WERI-Rb-1 (cell line): ENCODE measurements at places on chromosomes 4 and X.
A peak's percentile ranks its signal among the peaks of the same experiment; 100 is the strongest.

GRCh38 chrX:79645749-79646148, 278.6 kb upstream of the ITM2A start:
- DNase-seq = no peak

- peak; percentile 6 for DNase-seq
Observed at GRCh38 chrX:133335027-133335426, 80.3 kb downstream of the GPC4 start.

- no peak for DNase-seq
Observed at GRCh38 chrX:63012574-63012973, 338.6 kb downstream of the SPIN4 start.

DNA sequence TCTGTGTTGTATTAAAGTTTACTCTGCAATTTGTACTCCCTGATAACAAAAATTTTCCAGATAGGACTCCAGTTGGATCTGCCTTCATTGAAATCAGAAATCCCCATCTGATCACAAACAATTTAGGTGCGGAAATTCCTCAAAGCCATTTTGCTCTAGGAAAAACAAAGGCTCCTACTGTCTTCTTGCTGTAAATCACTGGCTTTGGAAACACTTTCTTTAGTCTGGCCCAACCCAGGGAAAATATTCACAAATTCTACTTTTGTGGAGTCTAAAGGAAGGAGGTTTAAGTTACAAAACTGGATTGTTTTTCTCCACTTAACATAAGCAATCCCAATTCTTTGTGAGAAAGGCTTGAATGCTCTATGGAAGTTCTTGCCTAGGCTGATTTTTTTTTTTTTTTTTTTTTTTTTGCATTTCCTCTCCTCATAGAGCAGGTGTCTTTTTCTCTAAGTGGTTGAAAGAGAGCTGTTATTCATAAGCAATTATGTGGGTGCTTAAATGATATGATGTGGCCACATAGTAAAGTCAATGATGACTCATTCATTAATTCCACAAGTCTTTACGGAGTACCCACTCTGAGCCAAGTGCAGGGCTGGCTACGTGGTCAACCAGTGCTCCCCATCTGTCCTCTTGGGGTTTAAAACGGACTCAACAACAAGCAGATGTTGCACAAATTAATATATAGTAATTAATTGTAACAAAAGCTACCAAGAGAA, 261.4 kb downstream of the LDB2 start:
- DNase-seq = no peak

GRCh38 chrX:153905481-153906095, 1.1 kb downstream of the AVPR2 start:
- DNase-seq = no peak

- no peak for DNase-seq
Observed at GRCh38 chrX:40844471-40844870, 109.1 kb upstream of the MED14 start.

- DNase-seq = no peak
Observed at GRCh38 chr4:4343038-4343437, 43.9 kb upstream of the NSG1 start.
